ENCODE measurements at places on chromosomes 4 and X.

GRCh38 chr4:189060104-189060503 lies 880.6 kb upstream of the FRG1 start:
- no peak for DNase-seq

GRCh38 chr4:183507925-183508696 lies 3.3 kb downstream of the ING2 start:
- no peak for DNase-seq

GRCh38 chr4:118221227-118221800 lies 131.5 kb downstream of the PRSS12 start:
- no peak for DNase-seq

- DNase-seq, result no peak
These were observed 237.8 kb upstream of the ANXA3 start for GRCh38 chr4:78313754-78314120.

GRCh38 chr4:100848841-100849240 lies 331.0 kb upstream of the EMCN start:
- no peak for DNase-seq

- no peak for DNase-seq
These were observed 8.2 kb upstream of the TEX11 start for GRCh38 chrX:70916754-70917153.

DNA sequence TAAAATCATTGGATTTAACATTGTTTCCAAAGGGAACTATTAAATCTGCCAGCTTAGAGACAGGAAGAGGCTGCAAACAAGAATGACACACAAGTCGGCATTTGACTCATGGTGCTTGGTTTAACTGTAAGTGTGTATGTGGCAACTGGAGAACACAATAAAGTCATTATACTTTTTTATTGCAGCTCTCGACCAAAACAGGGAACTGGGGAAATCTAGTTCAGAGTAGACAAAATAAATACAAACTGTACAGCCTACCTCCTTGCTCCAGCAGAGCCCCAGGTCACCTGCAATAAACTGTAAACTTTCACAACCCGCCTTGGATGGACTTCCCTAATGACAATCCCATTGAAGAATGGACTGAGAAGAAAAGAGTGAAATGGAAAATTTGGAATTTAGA lies 24.0 kb downstream of the NPY5R start:
- no peak for DNase-seq

DNA sequence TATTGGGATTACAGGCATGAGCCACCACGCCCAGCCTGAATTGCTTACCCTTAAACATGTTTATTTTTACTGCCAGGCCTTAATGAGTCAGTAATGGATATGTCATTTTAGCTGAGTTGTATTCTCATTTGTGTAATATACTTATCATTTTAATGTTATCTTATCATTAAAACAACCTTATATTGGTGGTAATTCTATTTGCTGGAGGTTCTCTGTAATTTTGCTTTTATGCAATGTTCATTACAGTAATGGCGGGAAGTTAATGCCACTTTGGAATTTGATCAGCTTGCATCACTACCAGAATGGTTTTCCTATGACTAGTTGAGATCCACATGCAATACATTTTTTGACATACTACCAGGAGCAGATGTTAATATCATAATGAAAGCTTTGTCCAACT lies 6.3 kb upstream of the PGAM4 start:
- no peak for DNase-seq

GRCh38 chr4:155603360-155603891 lies 63.2 kb upstream of the GUCY1A1 start:
- no peak for DNase-seq

DNA sequence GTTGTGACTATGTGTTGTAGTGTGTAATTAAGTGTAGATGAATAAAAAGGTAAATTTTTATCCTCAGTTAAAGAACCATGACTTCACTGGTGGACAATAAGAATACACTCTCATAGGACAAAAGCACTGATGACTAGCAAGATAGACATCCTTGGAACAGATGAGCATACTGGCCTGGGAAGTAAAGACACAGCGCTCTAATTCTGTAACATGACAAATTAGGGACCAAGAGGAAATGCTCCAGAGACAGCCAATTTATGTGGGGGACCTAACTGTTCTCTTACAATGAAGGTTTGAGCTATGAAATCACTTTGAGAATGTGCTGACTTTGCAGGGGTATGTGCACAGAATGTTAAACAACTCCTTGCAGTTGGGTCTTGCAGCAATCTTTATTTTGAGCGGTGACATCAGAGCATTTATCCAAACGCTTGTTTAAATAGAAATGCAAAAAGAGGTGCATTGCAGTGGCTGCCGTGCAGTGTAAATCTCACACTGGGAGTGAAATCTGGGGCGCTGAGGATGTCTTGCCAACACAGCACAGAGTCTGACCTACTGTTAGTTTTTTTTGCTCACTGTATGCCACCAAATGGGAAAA lies 109.3 kb downstream of the MAGEC2 start:
- DNase-seq, result no peak

GRCh38 chr4:168569931-168570276 lies 73.1 kb downstream of the PALLD start:
- DNase-seq, result no peak

All from lower lobe of right lung (tissue), 2 donors.